ENCODE measurements at places on chromosomes 2 and 18. TPM values are rescaled to one million over a fixed set of nuclear protein-coding genes. Genes with fewer than 3 reads are reported as not detected.

GRCh38 chr2:127661072-127661649 lies 14.2 kb downstream of the LIMS2 start:
- DNase-seq = no peak

- DNase-seq = no peak
Observed at GRCh38 chr2:27807476-27807875, 36.0 kb downstream of the MRPL33 start.

GRCh38 chr2:54013996-54014395 lies 43.2 kb upstream of the PSME4 start:
- no peak for DNase-seq

- no peak for DNase-seq
Observed at GRCh38 chr2:29053670-29054400, 20.5 kb downstream of the PCARE start.

DNA sequence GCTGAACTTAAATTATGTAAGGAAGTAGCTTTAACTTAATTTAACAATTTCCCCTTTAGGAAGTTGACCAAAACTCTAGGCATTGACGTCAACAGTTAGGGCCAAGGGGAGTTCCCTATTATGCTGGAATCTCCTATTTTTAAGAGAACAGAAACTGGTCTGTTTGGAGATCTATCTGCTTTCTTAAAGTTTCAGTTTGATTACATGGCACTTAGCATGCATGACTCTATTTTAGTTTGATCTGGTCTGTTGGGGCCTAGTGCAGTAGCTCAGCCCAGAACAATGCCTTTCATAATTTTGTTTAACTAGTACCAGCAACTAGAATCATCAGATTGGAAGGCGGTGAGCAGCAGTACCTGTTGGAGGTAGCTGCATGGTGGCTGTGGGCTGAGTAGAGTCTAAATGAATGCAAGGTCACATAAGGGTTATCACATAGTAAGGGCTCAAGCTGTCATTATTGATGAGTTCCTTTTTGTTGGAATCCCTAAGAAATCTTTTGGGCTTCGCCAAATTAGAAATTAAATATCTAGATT lies 60.5 kb upstream of the ZNG1B start:
- no peak for DNase-seq

The GREB1 gene
- total RNA-seq = 5.1 TPM

The SEPTIN10 gene
- total RNA-seq = 91.7 TPM

DNA sequence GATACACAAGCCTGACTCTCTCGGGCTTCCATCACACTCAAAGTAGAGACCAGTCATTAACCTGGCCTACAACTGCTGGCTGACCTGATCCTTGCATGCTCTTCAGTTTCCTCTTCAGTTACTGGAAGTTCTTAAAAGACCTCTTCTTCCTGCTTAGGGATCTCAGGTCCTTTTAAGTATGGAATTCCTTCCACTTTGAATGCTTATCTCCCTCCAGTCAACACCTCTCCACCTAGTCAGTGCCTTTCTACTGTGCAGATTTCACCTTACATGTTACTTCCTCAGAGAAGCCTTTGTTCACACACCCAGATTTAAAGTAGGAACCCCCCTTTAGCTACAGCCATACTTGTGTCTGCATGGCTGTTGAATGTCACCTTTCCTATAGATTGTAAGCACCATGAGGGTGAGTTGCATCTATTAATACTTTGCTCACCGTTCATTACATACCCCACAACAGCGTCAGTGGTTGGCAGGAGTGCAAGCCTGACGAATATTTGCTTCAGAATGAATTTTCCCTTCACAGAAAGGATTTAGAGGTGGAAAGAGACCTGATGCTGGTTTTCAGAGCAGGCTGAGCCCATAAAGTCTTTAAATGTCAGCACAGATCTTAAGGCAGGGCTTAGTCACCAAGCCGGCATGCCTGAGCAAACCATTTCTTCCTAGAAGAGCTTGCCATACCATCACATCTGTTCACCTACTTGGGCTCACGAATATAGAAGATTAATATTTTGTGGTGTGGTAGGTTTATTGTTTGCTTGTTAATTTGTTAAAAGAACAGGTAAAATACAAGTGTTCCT lies 90.1 kb downstream of the ACVR1 start:
- DNase-seq = no peak

DNA sequence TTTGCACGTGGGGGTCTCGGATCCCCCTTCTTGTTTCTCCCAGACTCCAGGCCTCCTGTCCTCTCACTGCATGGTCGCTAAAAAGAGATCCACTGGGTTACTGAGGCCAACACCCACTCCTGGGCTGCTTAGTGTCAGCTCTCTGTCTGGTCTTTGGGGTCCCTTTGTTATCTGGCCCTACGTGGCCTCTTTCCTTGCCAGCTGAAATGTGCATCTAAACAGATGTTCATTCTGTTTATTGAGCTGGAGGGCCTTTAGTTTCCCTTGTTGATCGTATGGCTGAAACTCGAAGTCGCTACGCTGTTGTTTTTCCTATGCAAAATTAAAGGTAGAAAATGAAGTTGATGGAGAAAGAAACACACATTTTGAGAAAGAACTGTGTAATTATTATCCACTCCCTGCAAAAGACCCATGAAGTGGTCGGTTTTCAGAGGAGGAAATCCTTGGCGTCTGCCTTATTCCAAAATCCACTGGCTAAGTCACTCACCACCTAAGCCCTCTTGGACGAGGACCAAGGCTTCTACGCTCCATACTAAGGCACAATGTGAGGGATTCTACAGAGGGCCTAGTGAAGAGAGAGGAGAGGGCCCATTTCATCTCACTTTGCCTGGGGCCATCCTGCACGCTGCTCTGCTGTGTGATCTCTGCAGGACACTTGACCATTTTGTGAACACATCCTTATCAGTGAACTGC lies 105.3 kb downstream of the GLI2 start:
- DNase-seq = no peak

The HADHA gene
- total RNA-seq = 154 TPM

GRCh38 chr2:68658266-68658665 lies 14.9 kb downstream of the PROKR1 start:
- no peak for DNase-seq

The PPP1R1C gene
- total RNA-seq = 2.0 TPM

DNA sequence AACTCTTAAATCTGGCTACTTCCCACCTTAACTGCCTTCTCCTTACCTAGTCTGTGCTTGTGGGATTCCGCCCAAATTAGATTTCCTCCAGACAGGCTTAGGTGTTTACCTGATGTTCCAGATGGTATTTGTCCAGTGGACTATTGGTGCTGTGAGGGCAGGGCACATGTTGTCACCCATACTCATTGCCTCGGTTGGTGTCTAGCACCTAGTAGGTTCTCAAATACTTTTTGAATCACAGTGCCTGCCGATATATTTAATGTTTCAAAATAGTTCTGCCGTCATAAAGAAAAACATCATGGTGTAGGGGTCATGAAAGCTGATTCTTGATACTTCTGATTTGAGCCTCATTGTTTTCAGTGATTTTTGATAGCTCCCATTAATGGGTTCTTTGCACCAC lies 1.1 kb downstream of the SEPTIN2 start:
- no peak for DNase-seq

The PLB1 gene
- total RNA-seq = 9.9 TPM

- DNase-seq = no peak
Observed at GRCh38 chr2:161351678-161352077, 43.5 kb downstream of the PSMD14 start.

The FER1L5 gene
- 1.1 TPM for total RNA-seq

GRCh38 chr18:47968006-47968676 lies 37.7 kb upstream of the SMAD2 start:
- no peak for DNase-seq

The IL36G gene
- not detected for total RNA-seq

Data from ureter (tissue), 1 donor.